HT-29 (cell line): ENCODE measurements at places on chromosomes 2 and 18.
A peak's percentile ranks its signal among the peaks of the same experiment; 100 is the strongest.

DNA sequence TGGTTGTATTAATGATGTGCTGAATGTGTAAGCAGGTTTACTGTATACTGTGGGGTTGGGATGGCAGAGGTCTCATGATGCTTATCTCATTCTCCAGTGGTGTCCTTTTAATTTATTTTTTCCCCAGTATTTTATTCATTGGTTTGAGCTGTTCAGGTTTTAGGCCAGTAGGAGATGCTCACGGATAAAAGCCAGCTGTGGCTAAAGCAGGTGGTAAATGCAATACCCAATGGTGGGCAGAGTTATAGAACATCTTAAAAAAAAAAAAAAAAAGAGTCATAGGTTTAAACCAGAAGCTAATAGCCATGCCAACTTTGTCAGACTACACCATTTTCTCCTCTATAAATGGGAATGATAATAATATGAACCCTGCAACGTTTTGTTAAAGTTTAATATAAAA, 57.8 kb upstream of the NEUROD1 start:
- DNase-seq = peak; percentile 44

DNA sequence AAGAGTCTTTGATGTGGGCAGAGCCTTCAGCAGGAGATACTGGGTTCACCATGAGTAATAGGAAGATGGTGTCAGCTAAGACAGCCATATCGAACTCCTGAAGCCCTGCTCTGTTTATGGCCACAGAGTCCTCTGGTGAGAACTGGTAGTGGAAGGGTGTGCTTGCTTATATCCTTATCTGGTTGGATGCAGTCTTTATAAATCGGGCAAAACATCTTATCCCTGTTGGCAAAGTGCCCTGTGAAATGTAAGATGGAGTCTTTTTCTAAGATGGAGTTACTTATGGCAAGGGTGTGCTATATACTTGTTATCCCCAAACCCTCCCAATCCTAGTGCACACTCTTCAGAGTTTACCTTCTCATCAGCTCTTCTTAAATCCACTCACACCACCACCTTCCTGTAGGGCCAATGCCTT, 190.8 kb upstream of the PARD3B start:
- DNase-seq = no peak

- no peak for DNase-seq
These were observed 73.1 kb downstream of the ANKRD44 start for GRCh38 chr2:197237291-197238042.

- no peak for DNase-seq
These were observed 63.8 kb downstream of the MAP4K3 start for GRCh38 chr2:39373181-39373802.

DNA sequence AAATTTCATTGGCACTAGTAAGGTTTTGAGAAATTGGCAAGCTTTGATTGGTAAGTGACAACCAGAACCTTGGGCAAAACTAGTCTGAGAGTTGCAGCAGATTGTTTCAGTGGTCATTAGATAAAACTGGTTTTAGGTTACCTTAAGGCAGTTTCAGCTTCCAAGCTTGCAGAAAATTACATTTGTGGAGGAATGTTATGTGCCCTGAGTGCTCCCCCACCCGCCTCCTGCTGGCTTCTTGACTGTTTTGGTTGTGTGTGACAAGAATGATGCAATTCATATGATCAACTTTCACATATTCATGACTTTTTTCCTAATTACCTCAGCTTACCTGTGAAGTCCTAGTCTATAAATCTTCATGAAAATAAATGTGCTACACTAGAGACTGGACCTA, 599.5 kb upstream of the ZNF804A start:
- no peak for DNase-seq

GRCh38 chr2:184507254-184507653, 91.1 kb upstream of the ZNF804A start:
- no peak for DNase-seq

GRCh38 chr18:68466672-68467071, 248.2 kb downstream of the TMX3 start:
- no peak for DNase-seq

DNA sequence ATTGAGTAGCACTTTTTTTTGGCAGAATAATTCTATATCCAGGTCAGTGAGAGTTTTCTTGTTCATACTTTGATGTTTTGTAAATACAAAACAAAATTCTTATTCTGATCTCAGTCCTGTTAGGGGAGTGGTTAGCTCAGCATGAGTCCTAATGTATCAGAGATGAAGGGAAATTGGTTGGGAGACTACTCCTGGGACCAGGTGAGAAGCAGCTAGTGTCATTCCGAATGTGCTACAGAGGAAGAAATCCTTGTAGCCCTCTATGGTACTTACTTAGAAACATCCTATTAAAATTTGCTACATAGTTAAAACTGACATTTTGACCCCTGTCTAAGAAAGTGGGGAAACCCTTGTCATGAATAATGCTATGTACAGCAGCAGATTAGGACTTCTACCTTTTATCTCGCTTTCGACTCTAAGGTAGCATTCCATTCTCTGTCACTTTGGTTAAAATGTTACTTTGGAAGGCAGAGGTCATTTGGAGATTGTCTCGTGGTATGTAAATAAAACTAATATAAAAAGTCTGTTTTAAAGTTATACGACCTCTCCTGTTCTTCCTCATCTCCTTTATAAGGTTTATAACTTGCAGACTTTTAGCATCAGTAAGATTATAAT, 65.8 kb downstream of the PARD3B start:
- no peak for DNase-seq

DNA sequence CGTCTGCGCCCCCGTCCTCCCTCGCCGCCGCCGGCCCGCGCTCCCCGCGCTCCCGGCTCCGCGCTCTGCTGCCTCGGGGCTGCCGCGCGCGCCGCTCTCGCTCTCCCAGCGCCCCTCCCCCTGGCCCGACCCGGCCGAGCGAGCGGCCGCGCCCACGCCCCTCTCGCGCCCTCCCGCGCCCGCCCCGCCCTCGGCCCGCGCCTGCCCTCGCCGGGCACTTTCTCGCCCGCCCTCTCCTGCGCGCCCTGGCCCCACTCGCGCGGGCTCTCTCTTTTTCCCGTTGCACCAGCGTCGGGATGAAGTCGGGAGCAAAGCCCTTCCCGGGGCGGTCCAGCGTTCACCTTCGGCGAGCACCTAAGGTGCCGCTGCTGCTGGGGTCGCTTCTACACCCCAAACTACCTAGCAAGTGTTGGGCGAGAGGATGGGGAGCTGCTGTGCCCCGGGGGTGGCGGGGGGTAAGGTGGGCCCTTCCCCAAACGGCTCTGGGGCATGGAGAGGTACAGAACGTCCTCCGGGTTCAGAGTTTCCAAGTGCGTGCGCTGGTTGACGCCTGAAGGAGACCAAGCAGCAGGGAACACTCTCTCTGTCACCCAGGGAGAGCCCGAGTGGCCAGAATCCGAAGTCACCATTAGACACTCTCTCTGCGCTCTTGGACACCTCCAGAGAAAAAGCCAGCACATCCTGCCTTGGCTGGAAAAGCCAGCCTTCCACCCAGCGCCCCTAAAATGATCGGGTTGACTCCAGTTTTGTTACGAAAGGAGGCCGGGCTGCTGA, at the start of gene COLEC12:
TSS of gene COLEC12 (minus strand) at position 70 of the 774 bp plus-strand sequence. CDS start 187 bp downstream, outside the sequence.
- DNase-seq = no peak

GRCh38 chr2:176109192-176109901, 2.3 kb downstream of the HOXD11 start:
- DNase-seq = no peak

- no peak for DNase-seq
These were observed 71.5 kb downstream of the EDAR start for GRCh38 chr2:108917526-108917925.

- no peak for DNase-seq
These were observed 161.1 kb upstream of the PKDCC start for GRCh38 chr2:41886757-41887156.

GRCh38 chr2:71563872-71564271, 110.5 kb downstream of the DYSF start:
- no peak for DNase-seq

DNA sequence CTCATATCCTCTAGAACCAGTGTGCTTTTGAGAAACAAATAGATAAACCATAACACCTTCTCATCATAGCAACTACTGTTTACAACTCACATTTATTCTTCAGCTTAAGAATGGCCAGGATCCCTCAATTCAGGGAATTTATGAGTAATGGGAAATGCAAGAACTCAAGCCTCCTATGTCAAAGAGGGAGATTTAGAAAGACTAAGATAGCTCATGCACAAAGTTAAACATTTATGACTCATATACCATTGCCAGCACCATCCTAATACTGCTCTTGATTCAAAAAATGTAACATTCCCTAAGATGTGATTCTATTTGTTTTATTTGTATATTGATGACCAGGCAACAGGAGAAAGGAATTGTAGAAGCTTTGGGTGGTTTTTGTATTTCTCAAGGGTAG, 172.8 kb downstream of the CYP26B1 start:
- no peak for DNase-seq

DNA sequence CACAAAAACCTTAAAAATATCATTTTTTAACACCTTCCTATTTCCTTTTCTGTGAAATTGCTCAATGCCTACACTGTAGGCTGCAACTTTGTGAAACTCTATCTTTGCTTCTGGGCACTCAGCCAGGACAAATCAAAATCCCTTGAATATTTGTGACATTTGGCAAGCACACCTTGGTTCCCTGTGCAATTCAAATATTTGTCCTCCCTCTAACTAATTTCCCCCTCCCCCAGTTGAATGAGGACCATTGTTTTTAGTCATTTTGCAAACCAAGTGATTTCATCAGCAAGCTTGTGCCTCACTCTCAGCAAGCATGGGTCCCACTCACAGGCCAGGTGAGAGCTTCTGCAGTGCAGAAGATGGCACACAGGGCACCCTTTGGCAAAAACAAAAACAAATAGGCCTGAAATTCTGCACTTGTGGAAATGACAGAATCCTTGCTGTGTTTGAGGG, 541.5 kb downstream of the CNTNAP5 start:
- no peak for DNase-seq

DNA sequence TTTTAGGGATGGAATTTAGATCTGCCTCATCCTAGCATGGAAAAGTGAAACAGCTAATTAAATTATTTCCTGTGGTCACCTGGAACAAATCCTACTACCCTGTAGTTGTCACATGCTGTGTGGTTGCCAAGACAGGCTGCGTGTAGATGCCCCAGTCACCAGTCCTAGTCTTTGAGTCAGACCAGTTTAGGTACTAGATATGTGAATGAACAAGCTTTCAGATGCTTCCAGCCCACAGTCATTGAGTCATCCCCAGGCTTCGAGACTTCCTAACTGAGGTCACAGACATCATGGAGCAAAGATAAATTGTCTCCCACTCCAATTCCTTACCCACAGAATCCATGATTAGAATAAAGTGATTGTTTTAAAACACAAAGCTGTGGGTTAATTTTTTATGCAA, 35.8 kb upstream of the GRB14 start:
- no peak for DNase-seq

DNA sequence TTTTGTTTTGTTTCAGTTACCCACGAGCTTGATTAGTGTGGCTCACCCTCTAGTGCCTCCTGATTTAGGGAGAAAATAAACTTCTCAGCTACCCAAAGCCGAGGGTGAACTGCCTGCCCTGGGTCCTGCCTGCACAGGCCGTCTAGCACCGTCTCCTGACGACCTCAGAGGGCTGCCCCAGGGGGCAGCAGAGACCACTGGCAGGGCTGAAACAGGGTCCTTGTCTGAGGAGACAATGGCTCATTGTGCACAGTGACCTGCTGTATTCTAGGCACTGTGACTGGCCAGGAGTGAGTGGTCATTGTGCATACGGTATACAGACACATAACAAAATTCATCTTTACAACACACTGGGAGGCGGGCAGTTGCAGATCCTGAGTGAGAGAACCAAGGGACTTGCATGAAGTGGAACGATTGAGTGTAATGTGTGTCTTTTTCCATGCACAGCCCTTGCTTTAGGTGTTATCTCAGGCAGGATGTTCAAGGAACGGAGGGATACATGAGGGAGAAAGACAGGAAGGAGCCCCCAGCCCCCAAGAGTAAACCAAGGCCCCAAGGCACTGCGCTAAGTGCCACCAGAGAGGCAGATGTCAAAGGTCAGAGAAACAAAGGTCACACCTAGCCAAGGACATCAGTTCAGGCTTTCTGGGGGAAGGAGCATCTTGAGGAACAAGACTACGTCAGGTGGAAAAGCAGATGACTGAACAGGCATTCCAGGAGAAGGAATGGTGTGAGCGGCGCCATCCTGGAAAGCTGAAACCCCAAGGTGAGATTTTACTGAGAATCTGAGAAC, 421.3 kb downstream of the LPIN1 start:
- DNase-seq = no peak

- DNase-seq = no peak
These were observed 271.9 kb downstream of the LOXHD1 start for GRCh38 chr18:46385124-46385523.

- DNase-seq = peak; percentile 85
These were observed 26.1 kb downstream of the KCTD18 start for GRCh38 chr2:200483729-200484198.

DNA sequence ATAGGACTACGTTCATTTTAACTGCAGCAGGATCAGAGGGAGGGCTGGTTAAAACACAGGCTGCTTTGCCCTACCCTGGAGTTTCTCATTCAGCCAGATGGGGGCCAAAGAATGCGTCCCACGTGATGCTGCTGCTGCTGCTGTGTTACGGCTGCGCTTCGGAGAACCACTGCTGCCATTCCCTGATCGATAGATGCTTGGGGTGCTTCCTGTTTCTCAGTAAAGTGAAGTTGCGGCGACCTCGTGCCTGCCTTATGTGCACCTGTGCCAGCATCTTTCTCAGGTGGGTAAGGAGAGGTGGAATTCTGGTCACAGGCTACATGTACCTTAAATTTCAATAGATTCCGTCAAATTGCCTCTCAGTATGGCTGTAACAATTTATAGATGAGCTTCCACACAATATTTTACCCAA, 24.7 kb upstream of the TOGARAM2 start:
- no peak for DNase-seq

- DNase-seq = no peak
These were observed 124.8 kb downstream of the TSN start for GRCh38 chr2:121880283-121880682.

DNA sequence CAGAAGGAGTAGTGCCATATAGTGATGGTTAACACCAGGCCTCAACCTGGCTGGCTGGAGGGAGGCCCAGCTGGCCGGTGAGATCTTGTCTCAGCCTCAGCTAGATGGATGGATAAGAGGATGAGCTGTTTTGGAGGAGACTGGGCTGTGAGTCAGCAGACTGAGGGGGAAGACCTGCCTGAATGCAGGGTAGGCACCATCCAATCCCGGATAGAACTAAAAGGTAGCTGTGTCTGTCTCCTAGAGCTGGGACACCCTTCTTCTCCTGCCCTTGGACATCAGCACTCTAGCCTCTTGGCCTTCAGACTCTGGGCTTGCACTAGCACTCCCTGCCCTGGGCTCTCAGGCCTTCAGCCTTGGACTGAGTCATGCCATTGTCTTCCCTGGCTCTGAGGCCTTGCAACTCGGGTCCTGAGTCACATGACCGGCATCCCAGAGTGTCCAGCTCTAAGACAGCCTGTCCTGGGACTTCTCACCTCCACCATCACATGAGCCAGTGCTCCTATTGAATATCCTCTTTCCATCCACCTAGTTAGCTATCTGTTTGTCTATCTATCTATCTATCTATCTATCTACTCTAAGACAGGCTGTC, 131.3 kb downstream of the TPO start:
- DNase-seq = no peak

DNA sequence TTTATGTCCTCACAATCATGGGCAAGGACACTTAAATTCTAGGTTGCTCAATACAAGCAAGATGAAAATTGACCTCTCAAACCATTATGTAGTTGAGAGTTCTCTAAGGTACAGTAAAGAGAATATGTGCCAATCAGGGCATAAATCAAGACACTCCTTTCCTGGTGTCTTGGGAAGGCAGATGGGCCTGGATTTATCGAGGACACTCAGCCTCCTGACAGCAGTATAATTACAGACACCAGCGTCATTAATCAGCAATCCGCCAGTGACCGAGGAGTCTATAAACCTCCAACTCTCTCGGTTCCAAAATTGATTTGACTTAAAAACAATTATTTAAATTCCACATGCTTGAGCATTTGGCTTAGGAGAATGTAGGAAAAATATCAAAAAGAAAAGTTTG, 75.7 kb upstream of the DAPL1 start:
- DNase-seq = no peak
